ENCODE measurements at places on chromosomes 11 and 22.

DNA sequence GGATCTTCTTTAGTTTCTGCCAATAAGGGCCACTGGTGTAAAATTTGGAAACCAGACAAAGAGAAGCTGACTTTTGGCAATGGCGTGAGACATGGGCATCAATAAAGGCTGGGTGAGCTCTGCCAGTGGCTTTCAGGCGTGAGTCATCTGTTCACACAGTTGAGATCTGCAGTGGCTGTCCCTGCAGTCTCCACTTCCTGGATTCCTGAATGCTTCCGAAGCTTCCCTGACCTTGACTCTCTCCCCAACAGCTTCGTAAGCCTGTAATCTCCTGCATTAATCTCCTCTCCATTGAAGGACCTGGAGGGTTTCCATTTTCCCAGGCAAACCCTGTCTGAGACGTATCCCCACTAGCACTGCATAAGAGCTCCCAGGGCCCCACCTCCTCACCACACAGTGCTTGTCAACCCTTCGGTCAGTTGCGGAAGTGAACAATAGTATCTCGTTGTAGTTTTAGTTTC lies 574.7 kb downstream of the TBC1D22A start:
- peak; percentile 14 for DNase-seq

DNA sequence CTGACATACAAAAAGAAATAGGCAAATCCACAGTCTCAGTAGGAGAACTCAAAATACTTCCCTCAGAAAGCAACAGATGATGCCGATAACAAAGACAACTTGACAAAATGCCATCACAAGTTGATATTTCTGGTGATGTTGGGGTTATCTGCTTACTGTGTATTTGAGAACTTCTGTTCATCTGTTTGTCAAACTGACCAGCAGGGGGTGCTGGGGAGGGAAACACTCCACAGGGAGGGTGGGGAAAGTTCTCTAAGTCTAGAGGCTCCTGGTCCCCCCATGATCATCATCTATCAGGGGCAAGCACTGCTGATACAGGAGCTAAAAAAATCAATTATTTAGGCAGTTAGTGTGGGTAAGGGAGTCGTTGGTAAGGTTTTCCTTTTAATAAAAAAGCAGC lies 19.2 kb downstream of the GLYATL1 start:
- peak; percentile 13 for DNase-seq

DNA sequence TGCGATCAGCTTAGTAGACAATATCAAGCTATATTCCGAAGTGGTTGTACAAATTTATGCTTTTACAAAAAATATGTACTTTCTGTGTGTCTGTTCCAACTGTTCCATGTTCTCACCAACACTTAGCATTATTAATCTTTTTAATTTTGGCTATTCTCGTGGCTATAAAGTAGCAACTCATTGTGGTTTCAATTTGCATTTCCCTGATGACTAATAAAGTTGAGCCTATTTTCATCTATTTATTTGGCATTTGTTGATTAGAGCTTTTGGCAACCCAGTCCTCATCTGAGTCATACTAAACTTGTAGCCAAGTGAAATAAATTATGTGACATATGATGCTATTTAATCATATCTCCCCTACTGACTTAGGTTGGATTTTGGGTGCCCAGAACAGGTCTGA lies 115.9 kb downstream of the FBXO7 start:
- DNase-seq = no peak

DNA sequence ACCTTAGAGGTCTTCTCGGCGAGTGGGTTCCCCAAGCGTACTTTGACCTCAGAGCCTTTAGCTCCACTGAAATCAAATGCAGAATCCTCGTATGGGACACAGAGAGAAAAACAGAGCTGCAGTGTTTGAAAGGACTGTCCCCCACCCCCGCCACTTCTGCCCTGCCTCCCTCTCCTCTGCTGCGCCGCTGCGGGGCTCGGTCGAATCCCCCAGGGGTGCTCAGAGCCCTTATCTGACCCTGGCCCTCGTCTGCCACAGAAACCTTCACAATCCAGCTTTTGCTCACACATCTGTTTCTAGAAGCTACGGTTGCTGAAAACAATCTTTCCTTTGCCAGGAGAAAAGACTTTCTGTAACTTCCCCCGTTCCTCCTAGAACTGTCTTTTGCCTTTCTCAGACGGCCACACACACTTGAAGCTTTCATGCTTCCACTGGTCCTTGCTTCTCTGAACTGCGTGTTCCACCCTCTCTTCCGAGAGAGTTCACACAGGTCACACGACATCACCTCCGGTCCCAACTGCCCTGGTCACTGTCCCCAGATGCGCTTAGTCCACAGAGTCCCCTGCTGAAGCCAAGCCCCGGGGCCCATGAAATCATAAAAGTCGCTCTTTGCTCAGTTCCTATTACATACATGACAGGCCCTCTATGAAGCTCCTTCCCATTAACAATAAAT lies 3.7 kb downstream of the SMIM35 start:
- DNase-seq = no peak

GRCh38 chr11:20048707-20049106 lies 111.6 kb downstream of the DBX1 start:
- DNase-seq = no peak

GRCh38 chr11:115927823-115928329 lies 423.7 kb upstream of the CADM1 start:
- DNase-seq = no peak

- no peak for DNase-seq
Measured at GRCh38 chr11:68028802-68029545, 1.5 kb upstream of the NDUFS8 start.

- no peak for DNase-seq
Measured at GRCh38 chr11:63937713-63938478, 906 bp upstream of the NAA40 start.

- no peak for DNase-seq
Measured at GRCh38 chr11:128412847-128413791, 174.2 kb downstream of the ETS1 start.

DNA sequence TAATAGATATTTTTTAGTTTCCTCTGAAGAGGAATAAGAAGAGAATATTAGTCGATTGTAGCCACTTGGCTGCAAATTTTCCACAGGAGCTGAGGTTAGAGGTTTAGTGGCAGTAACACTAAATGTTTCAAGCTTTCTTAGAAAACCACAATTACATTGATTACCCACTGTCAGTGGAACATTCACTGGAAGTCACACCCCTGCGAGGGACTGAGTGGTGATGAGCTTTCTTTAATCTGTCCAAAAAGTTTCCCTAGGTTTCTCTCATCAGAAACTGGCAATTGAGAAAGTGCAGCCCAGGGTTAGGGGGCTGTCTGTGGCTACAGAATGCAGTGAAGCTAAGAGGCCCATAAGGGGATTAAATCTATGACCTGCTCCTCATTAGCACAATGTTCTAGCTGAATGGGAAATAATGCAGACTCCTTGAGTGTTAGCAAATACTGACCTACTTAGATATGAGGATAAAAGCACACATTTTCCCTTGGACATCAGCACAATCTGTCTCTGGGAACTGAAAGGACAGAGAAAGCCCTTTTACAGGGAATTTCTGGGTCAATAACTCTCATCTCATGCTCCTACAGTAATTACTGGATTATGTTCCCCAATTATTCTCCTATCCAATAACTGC lies 189.5 kb downstream of the FAM76B start:
- DNase-seq = no peak

DNA sequence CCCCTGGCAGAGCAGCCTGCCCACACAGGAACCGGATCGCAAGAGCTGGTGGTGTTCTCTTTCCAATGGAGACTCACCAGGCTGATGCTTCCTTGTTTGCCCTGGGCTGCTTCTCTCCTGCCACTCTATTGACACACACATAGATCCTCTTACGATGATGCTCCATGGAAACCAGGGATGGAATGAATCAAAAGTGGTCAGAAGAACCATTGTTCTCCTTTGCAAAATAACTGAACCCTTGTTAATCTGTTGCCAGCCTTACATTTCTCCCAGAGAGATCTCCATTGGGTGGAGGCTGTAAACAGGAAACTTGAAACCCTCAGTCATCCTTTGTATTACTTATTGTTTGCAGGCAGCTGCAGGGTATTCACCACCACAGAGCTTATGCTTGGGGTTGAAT lies 24.6 kb upstream of the LDLRAD3 start:
- DNase-seq = peak; percentile 61

GRCh38 chr11:113649311-113649710 lies 56.8 kb downstream of the TMPRSS5 start:
- DNase-seq = no peak

DNA sequence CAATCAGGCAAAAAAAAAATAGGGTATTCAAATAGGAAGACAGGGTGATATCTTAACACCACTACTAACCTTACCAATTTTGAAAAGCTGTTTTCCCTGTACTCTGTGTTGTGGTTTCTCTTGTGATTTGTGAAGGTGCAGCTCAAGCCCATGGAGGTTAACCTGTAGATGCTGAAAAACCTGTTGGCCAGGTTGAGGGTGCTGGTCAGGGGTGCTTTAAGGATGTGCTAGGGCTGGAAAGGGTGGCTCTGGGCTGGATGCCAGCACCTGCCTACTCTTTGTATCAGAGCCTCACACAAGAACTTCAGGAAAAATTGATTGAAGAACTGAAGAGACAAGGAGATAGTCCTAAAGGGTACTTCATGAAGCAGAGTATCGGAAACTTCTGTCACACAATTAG lies 18.3 kb upstream of the OR5M8 start:
- DNase-seq = no peak

DNA sequence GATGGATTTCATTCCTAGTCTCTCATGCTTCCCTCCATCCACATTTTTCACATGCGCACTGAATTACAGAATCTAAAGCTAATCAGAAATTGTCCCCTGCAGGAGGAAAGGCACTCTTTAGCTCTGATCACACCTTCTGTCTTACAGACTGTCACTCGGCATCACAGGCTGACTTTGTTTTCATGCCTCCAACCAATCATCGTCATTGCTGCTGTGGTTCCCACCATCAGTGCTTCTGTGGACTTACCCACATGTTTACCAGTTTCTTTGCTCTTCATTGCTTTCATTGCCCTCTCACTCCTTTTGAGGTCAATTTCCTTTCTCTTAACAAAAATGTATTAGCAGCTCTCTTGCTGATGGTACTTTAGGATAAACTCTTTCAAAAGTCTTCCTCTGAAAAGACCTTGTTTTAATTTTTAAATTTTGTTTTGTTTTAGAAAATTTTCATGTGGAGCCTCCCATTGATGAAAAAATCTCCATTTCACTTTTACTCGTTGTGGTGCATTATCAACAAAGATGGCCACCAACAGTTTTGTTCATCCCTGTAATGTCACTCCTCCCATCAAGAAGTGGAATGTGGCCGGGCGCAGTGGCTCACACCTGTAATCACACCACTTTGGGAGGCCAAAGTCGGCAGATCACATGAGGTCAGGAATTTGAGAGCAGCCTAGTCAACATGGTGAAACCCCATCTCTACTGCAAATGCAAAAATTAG lies 20.2 kb upstream of the TREH start:
- no peak for DNase-seq

- DNase-seq = no peak
Measured at GRCh38 chr11:60392361-60392760, 3.9 kb upstream of the MS4A14 start.

GRCh38 chr11:121352251-121352891 lies 59.8 kb downstream of the SC5D start:
- DNase-seq = peak; percentile 87

DNA sequence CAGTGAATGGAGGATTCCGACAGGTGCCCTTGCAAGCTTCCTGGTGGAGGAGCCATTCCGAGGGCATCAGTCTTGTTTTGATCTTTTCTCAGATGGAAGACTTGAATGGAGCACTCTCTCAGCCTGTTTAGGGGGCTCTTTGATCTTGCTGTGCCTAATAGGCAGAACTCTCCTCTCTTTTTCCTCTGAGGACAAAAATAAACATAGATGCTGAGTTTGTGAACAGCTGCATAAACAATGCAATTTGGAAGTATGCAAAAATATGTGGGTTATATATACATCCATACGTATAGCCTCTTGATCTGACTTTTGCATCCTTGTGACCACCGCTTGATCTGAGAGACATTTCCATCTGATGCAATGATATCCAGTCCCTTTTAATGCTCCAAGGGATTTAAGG lies 29.1 kb downstream of the BARX2 start:
- no peak for DNase-seq

DNA sequence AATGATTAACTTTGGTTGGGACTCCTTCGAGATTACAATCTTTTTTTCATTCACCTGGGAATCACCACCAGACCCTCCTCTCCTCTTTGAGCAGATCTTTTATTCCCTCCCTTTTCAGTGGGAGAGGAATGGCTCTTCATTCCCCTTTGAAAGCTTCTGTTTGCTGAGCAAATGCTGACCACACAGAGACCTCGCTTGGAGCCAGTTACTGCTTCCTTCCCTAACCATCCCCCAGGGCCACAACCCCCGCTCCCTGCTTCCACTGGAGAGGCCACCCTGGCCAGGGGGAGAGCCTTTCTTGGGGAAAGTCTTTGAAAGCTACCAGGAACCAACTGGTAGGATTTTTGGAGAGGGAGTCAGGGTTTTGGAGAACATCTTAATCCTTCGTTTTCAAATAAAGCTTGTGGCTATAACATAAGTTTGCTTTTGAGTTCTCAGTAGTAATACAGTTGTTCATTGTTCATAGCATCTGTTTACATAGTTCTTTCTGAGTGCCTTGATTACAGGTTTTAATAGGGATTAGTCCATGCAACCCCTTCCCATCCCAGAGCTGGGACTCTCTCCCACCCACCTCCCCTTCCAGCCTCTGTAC lies 138.4 kb downstream of the DBX1 start:
- no peak for DNase-seq

DNA sequence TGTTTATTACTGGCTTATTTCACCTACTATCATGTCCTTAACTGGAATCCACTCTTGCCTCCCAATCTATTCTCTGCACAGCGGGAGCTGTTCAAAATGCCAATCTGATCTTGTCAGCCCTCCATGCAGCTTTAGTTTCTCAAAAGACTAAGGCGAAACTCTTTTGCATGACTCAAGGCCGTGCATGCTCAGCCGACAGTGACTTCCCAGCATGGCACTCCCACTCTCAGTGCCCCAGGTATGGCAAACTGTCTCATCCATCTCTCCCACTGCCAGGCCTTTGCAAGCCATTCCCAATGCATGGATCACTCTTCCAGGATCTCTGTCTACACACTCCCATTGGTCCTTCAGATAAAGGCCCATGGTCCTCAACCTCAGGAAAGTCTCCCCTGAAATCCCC lies 245.9 kb downstream of the LARGE1 start:
- DNase-seq = no peak

DNA sequence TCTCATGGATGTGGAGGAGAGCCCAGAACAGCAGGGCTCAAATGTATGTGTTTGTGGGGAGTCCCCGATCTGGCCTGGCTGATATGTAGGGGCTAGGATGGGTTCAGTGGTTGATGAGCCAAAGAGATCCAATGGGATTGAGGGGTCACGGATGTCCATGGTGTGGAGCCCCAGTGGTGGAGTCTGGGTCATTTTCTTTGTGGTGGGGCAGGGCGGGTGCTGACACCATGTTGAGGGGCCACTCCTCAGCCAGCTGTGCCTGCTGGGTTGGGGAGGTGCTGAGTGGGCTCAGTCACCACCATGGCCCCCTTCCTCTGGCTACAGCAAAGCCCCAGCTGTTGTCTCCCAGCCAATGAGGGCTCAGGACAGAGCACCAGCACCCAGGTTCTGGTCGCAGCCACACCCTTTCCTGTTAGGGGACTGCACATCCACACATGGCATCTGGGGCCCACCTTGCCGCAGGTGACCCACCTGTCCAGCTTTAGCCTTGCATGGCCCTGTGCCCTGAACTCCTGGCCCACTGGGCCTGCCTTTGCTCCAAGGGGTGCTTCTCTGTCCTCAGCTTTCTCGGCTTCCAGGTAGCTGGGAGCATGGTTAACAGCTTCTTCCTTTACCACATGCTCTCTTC lies 3.2 kb upstream of the GNAZ start:
- no peak for DNase-seq

GRCh38 chr22:39301926-39302325 lies 17.5 kb downstream of the RPL3 start:
- no peak for DNase-seq

GRCh38 chr11:5197536-5197935 lies 2.9 kb downstream of the OR51V1 start:
- DNase-seq = peak; percentile 7
